NCI-H146 (cell line): ENCODE measurements at places on chromosomes 2 and 18.

DNA sequence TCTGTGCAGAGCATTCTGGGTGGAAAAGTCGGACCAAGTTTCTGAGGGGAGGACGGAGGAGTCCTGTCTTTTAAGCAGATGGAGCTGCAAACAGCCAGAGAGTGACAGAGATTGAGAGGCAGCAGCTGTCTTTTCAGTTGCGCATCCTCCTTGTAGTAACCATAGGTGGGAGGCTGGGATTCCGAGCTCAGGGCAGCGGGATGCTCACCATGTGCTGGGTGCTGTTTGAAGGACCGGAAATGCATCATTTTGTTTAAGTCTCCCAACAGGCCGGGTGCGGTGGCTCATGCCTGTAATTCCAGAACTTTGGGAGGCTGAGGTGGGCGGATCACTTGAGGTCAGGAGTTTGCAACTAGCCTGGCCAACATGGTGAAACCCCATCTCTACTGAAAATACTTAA, 93.4 kb downstream of the AGAP1 start:
- no peak for DNase-seq

GRCh38 chr2:99729104-99730025, 239.5 kb upstream of the REV1 start:
- DNase-seq: no peak

GRCh38 chr2:104249629-104250028, 604.3 kb upstream of the POU3F3 start:
- DNase-seq: no peak

DNA sequence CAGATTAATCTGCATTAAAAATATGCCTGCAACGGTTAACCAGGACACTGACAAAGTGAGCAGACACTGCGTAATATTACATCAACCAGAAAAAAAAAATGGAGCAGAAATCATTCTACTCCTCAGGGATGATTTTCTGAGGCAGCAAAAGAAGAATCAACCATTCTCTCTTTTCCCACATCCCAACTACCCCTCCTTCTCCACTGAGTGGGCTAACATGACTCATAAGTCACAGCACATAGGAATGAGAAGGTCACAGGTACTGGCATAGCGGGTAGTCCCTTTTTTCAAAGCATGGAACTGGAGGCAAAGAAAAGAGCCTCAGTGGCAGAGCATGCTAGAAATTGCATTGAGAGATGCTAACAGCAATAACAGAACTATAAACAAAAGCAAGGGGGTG, 54.3 kb upstream of the TSPYL6 start:
- peak; percentile 5 for DNase-seq

DNA sequence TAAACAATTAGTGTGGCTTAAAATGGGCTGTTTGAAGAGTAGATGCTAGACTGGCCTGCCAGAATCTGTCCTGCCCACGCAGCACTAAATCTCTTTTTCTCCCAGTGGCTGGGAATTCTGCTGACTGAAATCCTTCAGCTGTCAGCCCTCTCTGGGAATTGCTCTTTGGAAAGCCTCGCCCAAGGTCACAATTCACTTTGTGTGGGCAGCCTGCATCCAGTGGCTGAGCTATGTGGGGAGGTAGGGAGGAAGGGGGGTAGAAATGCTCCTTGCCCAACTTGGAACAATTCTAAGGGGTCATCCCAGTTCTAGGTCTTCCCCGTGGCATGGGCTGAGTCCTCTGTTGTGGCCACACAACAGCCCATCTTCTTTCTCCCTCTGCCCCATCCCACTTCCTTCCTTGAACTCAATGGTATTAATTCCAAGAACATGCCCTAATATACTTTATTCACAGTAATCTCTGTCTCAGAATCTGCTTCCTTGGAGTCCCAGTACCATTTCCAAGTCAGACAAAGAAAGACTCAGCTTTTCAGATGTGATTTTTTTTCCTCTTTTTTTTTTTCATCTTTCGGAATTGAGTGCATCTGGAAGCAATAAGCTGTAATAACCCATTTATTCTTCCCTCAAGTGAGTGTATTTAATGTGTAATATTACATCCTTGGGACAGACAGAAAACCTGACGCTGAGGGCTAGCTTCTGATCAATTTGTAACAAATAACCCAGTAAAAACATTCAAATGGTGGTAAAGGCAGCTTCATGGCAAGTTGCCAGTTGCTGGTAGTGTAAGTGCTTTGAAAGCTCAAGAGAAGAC, 189.4 kb downstream of the GPD2 start:
- no peak for DNase-seq

- DNase-seq: no peak
Measured at GRCh38 chr2:233351423-233351822, 2.9 kb upstream of the DGKD start.

DNA sequence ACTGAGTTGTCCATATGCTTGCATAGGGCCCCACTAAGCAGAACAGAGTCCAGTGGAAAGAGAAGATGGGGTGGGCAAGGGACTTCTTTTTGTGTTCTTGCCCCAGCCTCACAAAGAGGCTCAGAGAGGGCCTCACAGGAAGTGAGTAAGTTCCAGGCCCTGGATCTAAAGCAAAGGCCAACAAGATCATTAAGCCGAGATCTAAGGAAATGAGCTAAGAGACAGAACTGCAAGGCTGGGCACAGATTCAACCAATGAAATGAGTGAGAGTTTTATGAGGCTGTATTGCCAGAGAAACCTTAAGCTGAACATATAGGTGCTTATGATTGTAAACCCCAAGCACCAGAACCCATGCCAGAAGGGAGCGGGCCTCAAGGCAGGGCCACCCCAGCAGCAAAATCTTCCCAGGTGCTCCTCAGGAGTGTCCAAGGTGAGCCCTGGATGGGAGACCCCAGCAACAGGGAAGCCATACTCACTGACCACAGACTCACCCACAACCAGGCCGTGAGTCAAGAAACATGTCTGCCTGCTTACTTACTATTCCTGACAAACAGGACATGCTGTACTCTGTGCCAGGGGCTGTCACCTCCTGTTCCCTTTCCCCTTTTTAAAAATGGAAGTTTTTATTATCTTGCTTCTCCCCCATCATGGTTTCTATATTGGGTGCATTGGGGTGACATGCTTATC, 40.2 kb downstream of the SLC14A1 start:
- no peak for DNase-seq

GRCh38 chr2:239716009-239716408, 309.1 kb downstream of the NDUFA10 start:
- DNase-seq: no peak

DNA sequence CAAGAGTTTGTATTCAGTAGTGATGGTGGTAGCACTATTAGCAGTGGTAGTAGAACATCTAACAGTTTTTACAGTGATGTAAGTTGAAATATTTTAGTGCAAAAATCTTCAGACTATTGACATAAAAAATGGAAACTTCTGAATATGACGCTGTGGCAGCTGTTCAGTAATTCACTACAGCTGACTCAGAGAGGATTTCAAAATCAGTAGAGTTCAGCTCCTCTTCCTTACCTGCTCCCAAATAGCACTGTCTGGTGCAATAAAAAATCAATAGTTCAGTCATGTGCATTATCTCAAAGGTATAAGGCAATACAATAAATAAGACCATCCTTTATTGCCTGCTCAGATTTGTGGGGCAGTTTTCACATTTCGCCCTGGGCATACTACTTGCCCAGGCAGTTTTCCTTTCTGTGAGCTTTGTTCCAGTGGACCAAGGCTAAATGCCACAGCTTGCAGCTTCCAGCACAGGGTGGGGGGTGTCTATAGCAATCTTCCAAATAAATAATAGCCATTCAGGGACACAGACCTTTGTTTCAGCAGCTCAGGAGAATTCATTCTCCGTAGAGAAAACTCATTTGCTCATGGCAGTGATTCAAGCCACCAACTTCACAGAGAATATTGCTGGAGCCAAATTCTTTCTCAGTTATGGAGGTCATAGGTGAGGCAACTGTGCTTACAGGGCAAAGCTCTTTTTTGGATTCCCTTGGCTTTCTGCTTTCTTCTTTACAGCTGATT, 33.9 kb upstream of the GORASP2 start:
- DNase-seq: no peak

DNA sequence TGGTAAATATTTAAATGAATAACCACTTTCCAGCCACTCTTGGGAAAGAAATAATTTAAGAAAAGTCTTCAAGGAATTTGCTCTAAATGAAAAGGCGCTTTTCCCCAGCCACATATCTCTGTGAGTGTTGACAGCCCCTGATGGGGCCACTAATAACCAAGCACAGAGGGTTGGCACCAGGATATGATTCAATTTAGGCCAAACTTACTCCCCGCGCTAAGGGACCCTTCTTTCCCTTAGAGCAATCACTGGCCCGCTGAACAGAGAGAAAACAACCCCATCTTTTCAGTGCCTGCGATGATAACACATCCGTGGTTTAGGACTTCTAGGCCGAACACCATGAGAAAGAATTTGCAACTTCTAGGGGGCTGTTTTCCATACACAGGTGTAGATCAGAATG, 310.8 kb downstream of the EIPR1 start:
- no peak for DNase-seq

DNA sequence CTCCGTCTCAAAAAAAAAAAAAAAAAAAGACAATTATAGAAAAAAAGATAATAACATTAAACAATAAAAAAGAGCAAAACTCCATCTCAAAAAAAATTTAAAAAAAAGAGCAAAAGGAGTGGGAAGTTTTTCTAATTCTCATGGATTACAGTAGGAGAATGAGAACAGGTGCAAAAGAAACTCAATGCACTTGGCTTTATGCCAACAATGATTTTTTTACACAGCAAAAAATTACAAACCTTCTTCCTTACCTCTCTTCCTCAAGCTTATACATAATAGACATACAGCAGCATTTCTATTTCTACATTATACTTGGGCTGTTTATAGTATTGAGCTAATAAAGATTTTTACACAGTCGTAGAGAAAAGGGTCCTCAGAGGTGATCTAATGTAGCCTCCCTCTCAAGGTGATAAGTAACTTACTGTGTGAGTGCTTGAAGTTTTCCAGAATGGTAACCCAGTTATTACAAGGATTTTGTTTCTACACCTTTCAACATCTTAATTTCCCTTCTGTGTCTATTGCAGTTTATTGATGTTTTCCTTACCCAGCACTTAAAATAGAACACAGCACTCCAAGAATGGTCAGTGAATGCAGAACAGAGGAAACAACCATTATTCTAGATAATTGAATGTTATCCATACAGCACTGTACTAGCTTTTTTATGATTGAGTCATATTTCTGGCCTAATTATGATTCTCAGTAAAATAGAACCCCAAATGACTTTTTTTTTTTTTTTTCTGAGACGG, 34.9 kb upstream of the RNF138 start:
- no peak for DNase-seq

DNA sequence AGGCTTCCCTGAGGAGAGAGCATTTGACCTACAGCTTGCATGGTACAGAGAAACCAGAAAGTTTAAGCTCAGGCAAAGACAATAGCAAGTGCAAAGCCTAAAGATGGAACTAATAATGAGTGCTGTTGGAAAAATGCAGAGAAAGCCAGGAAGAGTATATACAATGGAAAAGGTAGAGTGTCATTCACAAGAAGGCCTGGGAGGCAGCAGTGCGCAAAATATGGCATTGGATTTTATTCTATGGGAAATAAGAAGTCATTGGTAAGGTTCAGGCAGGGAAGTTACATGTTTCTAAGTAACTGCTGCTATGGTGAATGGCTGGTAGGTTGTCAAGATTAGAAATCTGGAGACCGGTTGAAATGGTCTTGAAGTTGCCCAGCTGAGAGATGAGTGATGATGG, 2167.3 kb upstream of the CELF4 start:
- DNase-seq: peak; percentile 17

- DNase-seq: no peak
Measured at GRCh38 chr2:159912580-159912979, 114.6 kb upstream of the CD302 start.

DNA sequence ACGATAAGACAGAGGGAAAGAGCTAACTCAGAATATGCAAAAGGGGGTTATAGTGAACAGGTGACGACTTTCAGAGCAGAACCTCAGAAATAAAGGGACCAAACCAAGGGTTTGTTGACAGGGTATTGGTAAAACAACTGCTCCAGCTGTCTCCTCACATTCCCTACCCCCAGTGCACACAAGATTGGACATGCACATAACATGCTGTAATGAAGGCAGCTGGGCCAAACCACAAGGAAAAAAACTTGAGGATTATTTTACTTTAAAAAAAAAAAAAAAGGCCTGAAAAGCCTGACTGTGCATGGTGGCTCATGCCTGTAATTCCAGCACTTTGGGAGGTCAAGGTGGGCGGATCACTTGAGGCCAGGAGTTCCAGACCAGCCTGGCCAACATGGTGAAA, 3.5 kb downstream of the RBM43 start:
- no peak for DNase-seq

DNA sequence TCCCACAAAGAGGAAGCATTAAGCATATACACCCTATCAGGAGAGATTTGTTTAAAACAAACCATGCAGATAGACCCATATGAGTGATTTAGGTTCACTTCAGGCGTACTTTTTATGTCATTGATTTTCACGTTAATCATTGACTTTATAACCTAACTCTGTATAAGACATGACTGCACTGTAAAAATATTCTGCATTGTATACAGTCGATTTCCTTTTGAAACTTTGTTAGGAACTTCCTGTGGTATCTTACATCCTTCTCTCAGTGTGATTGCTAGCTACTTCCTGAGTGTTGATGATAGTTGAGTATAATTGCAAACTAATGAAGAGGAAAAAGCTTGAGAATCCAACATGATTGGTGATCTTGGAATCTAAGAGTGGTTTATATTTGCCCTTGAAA, 69.4 kb downstream of the XIRP2 start:
- DNase-seq: no peak

DNA sequence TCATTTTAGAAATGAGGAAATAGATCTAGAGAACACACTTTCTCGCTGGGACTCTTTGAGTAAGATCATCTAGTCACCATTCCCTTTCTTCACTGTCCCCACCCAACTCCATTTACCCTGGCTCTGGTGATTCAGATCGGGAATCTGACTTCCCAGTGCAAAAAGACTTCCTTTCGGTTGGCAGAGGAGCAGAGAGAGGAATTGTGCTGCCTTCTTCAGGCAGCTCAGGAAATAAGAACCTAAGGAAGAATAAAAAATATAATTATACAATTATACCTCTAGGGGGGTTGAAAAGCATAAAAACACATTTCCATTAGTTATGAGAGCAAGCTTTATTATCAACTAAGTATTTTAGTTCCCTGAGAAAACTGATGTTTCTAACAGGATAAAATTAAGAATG, 9.3 kb upstream of the MPP4 start:
- no peak for DNase-seq
